Mucosa of descending colon (tissue), 3 donors: ENCODE measurements at places on chromosomes 2 and 18. TPM values are rescaled to one million over a fixed set of nuclear protein-coding genes. Genes with fewer than 3 reads are reported as not detected.

DNA sequence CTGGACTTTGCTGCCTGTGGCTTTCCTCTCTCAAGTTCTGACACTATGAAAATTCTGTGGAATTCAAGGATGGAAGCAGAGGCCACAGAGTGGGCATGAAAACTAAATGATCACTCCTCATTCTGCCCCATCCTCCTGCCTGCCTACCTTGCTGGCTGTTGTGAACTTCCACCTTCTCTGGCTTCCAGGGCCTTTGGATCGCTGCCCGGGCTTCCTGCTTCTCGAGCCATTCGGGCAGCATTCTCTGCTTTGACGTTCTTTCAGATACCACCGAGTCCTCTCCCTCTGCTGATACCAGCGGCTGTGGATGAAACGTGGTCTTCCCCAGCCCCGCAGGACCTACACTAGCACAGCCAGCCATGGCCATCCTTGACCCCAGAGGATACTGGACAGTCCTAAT, 327.7 kb upstream of the SLC14A2 start:
- DNase-seq = no peak

DNA sequence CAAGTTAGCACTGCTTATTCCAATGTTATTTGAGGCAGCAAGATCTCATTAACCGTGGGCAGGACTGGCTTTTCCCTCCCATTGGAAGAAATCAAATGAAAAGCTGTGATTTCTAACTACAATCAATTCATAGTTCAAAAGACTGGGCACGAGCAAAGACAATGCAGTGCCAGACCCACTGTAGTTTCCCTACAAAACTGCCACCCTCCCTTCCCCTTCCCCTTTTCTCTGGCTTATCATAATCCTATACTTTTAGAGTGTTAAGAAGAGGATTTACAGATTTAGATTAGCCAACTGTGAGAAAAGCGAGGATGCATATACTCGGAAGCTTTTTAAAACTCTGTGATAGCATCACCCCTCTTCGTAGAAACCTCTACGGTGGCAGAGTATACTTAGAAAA, 260.4 kb downstream of the STK39 start:
- DNase-seq = no peak

DNA sequence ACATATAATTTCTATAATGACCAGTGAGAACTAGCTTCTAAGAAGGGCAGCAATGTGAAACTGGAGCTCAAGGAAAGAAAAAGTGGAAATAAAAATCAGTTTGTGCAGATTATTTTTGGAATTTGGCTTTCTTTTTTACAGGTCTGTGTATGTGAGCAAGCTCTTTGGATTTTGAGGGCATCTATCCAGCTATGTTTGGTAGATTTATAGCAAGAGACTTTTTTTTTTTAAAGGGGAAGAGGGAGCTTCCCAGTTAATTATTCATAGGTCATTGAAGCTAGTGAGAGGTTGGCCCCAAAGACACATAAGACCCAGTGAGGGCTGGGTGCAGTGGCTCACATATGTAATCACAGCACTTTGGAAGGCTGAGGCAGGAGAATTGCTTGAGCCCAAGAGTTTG, 24.0 kb upstream of the COLEC12 start:
- no peak for DNase-seq

- no peak for DNase-seq
Measured at GRCh38 chr2:55148269-55148668, 83.8 kb downstream of the CLHC1 start.

DNA sequence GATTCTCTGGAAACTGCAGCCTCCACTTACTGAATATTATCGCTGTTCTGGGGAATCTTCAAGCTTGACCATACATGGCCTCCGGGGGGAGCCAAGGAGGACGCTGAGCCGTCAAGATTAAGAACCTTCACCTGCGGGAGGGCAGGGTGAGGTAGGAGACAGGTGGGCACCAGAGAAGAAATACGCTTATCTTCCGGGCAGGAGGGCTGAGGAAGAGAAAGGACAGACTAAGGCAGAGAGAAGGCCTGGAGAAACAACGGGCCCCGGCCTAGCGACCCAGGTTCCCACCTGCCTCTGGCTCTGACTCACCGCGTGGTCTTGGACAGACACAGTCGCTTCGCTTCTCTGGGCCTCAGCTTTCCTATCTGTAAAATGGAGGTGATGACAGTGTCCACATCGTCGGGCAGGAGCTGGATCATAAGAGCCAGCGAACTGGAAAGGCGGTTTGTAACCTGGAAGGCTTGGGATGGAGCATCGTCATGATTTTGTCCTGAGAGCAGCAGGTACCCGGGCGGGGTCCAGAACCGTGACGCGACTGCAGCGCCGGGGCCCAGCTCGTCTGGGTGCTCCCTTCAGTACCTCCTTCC, 659 bp downstream of the ZNF142 start:
- DNase-seq = peak; percentile 71

DNA sequence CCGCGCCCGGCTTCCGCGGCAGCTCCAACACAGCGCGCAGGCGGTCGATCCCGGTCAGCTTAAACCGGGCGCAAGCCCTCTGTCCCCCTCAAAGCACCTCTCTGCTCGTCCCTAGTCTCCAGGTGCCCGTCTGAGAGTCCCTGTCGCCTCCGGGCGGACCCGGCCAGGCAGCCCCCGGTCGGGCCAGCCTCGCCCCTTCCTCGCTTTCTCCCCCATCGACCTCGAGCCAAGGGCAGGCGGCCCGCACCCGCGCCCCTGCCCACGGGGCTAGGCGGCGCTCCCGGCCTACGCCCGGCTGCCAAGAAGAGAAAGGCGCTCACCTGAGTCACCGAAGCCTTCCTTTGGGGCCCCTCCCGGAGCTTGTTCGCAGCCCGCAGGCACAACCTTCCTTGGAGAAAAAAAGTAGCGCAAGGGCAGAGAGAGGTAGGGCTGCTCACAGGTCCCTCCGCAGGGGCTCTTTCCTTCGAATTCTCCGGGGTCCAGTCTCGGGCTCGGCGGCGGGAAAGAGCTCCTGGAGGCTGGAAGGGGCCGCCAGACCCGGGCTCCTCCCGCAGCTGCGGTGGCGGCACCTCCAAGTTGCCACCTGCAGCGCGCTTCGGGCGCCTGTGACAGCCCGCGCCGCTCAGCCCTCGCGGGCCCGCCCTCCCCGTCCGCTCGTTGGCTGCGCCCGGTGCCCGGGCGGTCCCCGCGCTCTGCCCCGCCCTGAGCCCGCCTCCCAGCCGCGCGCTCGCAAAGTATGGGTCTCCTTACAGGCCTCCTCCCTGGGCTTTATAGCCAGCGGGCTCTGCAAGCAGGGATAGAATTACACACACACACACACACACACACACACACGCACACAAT, 86.5 kb upstream of the EPB41L3 start:
- peak; percentile 88 for DNase-seq

- peak; percentile 38 for DNase-seq
Measured at GRCh38 chr18:8615397-8616027, 6.3 kb downstream of the RAB12 start.

GRCh38 chr2:109679626-109680025, 65.5 kb downstream of the SOWAHC start:
- DNase-seq = no peak

DNA sequence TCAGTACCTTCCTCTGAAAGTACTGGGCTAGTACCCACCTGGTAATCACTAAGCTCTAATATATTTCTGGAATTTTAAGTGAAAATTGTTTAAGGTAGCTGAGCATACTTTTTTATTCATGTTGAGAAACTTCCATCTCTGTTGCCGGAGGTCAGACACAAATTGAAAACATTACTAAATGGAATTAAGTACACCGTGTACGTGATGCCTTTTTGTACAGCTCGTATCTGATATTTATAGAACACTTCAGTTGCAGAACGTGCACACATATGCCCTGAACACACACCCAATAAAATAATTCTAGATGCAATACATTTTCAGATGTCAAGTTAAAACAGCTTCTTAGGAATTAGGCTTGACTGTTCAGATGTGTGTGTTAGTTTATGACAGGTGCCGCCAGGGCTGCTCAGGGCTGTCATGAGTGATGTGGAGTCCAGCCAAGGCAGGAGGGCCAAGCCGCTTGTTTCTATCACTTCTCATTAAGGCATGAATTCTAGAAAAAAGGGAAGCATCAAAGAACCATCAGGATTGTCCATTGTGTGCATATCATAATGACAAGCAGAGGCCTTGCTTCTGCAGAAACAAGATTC, 80.9 kb upstream of the FOSL2 start:
- no peak for DNase-seq

GRCh38 chr2:14717131-14717530, 84.6 kb downstream of the LRATD1 start:
- no peak for DNase-seq

DNA sequence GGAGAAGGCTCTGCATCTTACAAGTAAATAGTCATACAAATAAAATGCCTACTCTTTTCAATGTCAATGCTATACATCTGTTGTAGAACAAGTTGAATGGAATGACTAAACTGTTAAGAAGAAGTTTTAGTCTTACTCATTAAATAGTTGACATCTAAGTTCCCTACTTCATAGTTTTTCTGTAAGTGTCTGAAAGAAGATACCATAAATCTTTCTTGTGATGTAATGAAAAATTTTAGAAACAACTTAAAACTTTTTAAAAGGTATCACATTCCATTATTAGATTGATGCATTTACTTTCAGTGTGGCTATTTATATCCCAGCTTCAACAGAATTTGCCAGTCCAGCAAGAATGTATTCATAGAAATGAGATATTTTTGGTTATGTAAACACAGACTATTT, 185.2 kb upstream of the EPC2 start:
- no peak for DNase-seq

DNA sequence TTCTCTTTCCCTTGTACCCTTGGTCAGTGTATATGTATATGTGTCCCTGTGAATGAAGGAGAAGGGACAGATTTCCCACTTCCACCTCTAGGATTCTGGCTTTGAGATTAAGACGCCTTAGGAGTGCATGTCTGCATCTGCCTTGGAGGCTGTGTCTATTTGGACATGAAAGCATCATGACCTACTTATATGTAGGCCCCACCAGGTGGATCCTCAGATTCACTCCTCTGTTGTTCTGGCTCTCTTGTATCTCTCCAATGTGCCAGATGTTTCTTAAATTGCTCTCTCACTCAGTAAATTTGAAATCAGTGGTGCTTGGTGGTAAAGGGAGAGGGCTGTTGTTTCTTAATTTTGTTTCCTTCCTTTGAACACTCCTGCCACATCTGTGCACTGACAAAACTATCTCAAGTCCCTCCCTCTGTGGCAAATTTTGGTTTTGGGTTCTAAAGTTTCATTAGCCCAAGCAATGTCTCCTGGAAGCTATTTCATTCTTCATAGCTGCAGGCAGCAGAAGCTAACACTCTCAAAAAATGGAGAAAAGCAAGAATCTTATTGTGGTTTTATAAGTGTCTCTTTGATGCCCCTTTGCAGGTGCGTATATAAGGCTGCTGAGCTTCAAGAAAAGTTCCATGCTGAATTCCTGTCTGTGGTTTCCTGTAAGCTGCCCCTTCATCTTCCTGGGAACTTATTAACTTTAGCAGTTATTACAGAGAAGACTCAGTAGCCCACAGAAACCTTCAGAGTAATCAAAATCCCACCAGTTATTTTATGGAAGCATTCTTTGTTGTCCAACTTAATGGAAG, 179.7 kb upstream of the SETBP1 start:
- no peak for DNase-seq

The CNRIP1 gene
- 4.1 TPM for total RNA-seq

The RAB27B gene
- total RNA-seq = 3.3 TPM

The CROCC2 gene
- total RNA-seq = not detected

The TNFAIP6 gene
- total RNA-seq = not detected

The FAM228A gene
- total RNA-seq = not detected

The MAP3K19 gene
- not detected for total RNA-seq
